ENCODE measurements at places on chromosomes 4 and X. TPM values are rescaled to one million over a fixed set of nuclear protein-coding genes. Genes with fewer than 3 reads are reported as not detected.

WDR17 gene
- total RNA-seq: 0.28 TPM

ELOVL6 gene
- 1.4 TPM for total RNA-seq

RHOH gene
- total RNA-seq: 539 TPM

ATP1B4 gene
- total RNA-seq: not detected

ZNF718 gene
- total RNA-seq: 4.0 TPM

GPR82 gene
- total RNA-seq: not detected

ANKRD50 gene
- total RNA-seq: 0.22 TPM

ADAMTS3 gene
- not detected for total RNA-seq

RIBC1 gene
- 0.81 TPM for total RNA-seq

CCDC158 gene
- total RNA-seq: not detected

FOXR2 gene
- not detected for total RNA-seq

PALLD gene
- total RNA-seq: not detected
